Skin of body (tissue), 3 donors: ENCODE measurements at places on chromosomes 13 and 19. TPM values are rescaled to one million over a fixed set of nuclear protein-coding genes. Genes with fewer than 3 reads are reported as not detected.
A peak's percentile ranks its signal among the peaks of the same experiment; 100 is the strongest.

- no peak for DNase-seq
Measured at GRCh38 chr13:110498327-110498726, 63.2 kb downstream of the RAB20 start.

DNA sequence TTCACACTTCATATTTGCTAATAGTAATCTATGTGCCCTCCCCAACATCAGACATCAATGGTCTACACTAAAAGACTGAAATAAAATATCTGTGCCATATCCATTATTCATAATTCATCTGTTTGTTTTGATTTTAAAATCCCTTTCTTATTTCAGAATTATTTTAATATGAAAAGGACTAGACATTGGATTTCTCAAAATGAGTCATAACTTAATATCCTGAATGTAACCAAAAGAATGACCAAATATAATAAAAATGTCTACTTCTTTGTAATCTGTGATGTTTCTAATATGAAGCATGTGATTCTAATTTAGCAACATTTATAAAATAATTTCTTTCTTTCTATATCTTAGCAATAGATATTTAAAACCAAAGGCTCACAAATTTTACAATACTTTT, 64.9 kb downstream of the MZT1 start:
- no peak for DNase-seq

- DNase-seq = no peak
Measured at GRCh38 chr19:54521022-54521859, 18.6 kb downstream of the LAIR2 start.

DNA sequence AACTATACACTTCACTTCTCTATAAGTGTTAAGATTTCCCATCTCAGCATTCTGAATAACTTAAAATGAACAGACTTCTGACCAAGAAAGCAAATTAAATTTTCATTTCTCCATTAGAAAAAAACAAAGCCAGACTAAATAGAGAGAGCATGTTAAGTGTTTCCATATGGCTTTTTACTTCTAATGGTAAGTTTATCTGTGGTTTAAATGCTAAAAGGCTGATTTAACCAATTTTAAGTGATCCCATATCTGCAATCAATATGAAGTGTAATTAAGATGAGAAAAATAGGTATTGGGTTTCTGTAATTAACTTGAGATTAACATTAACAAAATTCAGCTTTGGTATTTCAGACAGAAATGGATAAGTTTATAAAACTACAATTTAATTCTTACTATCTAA, 107.8 kb downstream of the ELF1 start:
- no peak for DNase-seq

- no peak for DNase-seq
Measured at GRCh38 chr13:108104736-108105135, 110.6 kb downstream of the LIG4 start.

- no peak for DNase-seq
Measured at GRCh38 chr19:33171222-33171795, 22.8 kb upstream of the LRP3 start.

- no peak for DNase-seq
Measured at GRCh38 chr13:28140433-28141125, 2.2 kb downstream of the PAN3 start.

DNA sequence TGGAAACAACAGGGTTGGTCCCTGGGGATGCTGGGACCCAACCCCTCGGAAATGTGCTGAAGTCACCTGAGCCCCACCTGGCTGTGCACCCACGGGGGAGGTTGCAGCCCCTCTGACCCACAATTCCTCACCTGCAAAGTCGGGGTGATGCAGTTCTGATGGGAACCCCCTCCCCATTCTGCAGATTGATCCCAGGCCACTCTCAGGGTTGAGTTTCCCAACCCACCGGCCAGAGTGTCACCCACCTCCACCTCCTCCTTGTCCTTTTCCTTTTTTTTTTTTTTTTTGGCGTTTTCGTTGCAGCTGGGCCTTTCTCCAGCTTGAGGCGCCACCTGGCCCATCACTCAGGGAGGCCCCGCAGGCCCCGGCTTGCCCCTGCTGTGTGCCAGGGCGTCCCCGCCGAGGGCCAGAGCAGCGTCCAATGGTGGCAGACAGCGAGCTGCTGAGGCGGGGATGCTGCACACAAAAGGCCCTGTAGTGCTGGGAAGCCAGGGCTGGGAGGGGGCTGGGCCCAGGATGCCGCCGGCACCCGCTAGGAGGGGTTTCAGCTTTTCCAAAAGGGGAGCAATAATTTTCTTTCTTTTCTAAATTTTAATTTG, 4.6 kb downstream of the PIK3R2 start:
- no peak for DNase-seq

- DNase-seq = peak; percentile 84
Measured at GRCh38 chr19:3404324-3405260, 38.2 kb downstream of the NFIC start.

DNA sequence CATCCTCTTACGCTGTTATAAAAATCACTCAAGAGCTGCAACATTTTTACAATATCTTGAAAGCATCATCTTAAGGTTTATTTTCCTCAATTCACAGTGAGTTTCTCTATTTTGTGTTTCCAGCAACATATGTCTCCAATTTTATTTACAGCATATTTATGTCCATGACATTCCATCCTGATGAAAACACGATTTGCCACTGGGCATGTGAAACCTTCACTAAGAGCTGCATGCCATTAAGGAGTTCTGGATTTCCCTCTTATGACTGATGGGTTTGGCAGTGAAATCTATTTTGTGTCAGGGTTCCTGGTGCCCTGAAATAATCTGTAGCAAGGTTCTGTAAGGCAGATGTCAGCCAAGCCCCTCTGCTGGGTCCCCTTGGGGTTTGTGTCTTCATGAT, 527.6 kb upstream of the KLF12 start:
- peak; percentile 75 for DNase-seq

- DNase-seq = no peak
Measured at GRCh38 chr19:51938936-51939335, 11.7 kb downstream of the ZNF613 start.

DNA sequence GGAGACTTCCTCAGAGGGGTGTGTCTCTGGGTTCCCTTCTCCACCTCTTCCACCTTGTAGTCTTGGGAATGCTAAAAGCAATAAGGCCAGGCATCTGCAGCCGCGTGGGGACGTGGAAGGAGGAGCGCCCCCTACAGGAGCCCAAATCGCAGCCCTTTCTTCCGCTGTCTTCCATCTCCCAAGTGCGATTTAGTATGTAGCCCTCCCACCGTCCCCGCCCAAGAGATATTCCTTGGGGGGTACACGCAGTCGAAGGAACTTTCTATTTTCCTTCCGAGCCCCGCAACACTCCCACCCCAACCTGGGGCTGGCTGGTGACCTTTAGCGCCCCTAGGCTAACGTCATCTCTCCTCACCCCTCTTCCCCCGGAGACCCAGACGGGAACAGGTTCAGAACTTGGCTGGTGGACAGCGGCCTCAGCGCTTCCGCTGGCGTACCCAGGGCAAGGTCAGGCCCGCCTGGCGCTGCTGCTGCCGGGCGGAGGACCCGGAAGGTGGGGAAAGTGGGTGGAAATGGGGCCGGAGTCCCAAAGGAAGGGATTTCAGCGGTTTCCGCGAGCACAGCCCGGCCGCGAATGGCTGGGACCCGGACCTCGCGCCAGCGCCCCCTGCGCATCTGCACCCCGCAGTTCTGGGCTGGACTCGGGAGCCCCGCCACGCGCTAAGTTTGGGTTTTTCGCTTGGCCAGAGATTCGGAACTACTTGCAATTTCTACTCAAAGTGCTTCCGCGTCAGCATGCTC, 2.1 kb upstream of the PCDH8 start:
- DNase-seq = peak; percentile 57

- DNase-seq = no peak
Measured at GRCh38 chr13:27969082-27969865, at the start of gene CDX2. Gene CDX2 (minus strand): TSS chr13:27969315. CDS start chr13:27969006, 309 bp downstream.

- DNase-seq = no peak
Measured at GRCh38 chr13:27534108-27534980, 84.0 kb upstream of the MTIF3 start.

DNA sequence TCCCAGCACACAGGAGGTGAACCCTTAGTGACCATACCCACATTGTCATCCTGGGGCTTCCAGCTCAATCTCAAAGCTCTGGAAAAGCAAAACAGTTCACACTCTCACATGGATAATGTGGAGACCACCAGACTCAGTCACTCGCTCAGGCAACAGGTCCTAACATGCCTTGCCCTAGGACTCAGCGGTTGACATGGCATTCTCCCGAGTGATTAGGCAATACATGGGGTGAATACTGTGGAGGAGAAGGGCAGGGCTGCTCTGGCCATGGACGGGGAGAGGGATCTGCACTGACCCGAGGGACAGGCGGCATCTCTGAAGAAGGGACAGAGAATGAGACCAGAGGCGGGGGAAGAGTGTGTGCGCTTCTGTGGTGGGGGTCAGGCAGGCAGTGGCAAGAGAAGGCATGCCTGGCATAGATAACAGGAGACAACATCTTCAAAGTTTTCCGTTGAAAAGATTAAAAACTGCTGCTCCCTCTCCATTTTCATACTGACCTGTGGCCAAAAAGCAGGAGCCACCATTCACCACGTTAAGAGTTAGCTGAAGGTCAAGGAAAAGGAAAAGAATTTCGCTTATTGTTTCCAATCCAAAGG, 44.5 kb upstream of the EPHX3 start:
- no peak for DNase-seq

DNA sequence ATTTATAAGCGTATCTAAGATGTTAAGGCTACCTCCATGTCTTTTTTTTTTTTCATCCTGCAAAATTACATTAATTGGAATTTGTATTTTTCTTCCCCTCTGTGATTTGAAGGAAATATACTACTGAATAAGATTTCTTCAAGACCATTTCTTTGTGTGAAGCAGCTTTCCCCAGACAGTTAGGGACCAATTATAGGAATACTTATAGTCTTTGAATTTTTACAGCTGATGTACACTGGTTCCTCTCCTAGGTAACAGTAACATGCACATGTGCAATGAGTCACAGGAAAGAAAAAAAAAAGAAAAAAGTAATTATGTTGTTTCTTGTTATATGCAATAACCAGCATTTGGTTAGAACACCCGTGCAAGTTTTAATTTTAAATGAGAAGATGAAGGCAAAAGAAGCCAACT, 82.0 kb downstream of the PCDH9 start:
- DNase-seq = no peak

GRCh38 chr13:63050287-63050686, 1634.6 kb upstream of the PCDH20 start:
- no peak for DNase-seq

DNA sequence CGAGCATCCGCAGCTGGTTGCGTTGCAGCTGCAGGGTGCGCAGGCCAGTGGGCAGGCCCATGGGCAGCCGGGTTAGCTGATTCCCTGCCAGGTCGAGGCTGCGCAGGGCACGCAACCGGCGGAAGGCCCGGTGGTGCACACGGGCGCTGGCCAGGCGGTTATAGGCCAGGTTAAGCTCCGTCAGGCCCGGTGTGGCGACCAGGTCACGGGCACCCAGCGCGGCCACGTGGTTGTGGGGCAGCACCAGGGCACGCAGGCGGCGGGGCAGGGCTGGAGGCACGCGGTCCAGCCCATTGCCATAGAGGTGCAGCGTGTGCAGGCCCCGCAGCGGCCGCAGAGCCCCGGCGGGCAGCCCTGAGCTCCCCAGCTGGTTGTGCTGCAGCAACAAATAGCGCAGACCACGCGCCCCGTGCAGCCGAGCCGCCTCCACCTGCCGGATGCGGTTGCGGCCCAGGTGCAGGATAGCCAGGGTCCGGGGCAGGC, 5.3 kb downstream of the PODNL1 start:
- no peak for DNase-seq

DNA sequence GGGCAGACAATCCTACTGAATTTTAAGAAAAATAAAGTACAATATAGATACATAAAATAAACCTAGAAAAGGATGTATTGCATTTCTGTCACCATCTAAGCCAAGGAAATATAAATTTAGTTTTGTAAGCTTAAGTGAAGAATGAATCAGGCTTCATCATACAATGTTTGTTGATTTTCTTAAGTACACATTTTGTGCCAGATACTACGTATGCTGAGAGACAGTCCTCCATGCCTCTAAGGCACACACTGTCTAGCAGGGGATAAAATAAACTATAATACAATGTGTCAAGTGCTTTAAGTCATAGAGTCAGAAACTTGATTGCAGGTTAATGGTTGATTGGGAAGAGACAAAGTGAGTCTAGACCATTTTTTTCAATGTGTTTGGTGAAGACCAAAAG, 465.7 kb downstream of the TBC1D4 start:
- no peak for DNase-seq

DNA sequence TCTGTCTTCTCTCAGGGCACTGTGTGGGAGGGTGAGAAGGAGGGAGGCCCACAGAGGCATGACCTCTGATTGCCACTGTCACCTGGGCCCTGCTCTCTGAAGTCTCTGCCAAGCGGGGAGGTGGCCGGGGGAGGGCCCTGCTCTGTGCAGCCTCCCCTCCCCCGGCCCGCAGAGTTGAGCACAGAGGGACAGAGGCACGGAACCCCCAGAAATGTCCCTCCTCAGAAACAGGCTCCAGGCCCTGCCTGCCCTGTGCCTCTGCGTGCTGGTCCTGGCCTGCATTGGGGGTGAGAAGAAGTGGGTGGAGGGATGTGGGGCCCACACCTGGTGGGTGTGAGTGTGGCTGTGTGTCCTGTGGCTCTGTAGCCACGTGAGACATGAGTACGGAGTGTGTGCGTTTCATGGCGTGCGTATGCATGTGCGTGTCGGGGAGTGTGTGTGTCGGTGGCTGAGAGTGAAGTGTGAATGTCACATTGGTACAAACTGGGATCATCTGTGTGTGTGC, at the start of gene APOC4:
Gene APOC4 (plus strand): TSS at position 171 of the 505 bp plus-strand sequence. CDS start 41 bp downstream, at position 212.
- no peak for DNase-seq

DNA sequence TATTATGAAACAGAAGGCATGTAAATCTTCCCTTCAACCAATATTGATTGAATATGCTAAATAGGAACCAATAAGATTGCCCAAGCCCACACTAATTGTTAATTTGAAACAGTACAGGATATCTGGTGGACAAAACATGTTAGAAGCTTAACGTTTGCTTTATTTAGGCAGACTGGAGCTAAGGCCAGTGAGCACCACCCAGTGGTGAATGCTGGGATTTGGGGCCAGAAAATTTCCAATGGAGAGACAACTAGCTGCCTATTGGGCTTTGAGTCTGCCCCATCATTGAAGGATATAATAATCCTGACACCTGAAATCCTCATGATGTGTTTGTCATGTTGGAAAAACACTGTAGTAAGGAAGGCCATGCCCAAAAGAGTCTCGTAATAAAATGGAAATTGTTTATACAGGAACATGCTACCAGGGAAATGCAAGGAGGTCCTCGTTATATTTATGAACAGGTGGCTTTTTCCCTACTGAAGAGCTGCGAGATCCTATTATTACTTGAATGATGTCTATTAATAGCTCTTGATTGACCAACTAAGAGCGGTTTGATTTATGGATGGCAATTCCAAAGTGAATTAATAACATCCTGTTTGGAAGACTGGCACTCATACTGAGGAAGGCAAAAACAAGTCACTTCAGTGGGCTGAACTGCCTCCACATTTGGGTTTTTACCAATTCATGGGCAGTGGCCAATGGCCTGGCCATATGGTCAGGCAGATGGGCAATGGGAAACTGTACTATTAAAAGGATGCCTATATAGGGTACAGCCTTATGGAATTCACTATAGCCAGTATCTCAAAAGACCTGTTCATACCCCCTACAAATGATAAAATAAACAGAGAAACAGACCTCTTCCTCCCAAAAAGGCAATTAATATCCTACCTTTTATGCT, 8.7 kb downstream of the SIGLECL1 start:
- DNase-seq = no peak

The ZNF574 gene
- 8.7 TPM for total RNA-seq

The VSTM2B gene
- not detected for total RNA-seq

The UBE2L5 gene
- 0.99 TPM for total RNA-seq

The KLC3 gene
- 26.0 TPM for total RNA-seq

The SIGLEC12 gene
- total RNA-seq = not detected
